ENCODE measurements at places on chromosomes 7 and 10.

GRCh38 chr7:4261601-4261960, 420.5 kb upstream of the FOXK1 start:
- no peaks in the 10 kb centered on the region for H3K36me3 ChIP-seq
- H3K27ac ChIP-seq: no peak overlapping the region
- DNase-seq: no peak
- H3K27me3 ChIP-seq: no peaks in the 10 kb centered on the region

GRCh38 chr7:16063716-16064675, 357.3 kb downstream of the CRPPA start:
- no peak for DNase-seq
- H3K27ac ChIP-seq: peak overlapping the region; percentile 52
- no peaks in the 10 kb centered on the region for H3K36me3 ChIP-seq
- H3K27me3 ChIP-seq: no peaks in the 10 kb centered on the region
- no peak overlapping the region for H3K4me3 ChIP-seq

- H3K4me1 ChIP-seq: no peaks in the 10 kb centered on the region
- H3K36me3 ChIP-seq: no peaks in the 10 kb centered on the region
- H3K27me3 ChIP-seq: no peaks in the 10 kb centered on the region
- DNase-seq: no peak
Measured at GRCh38 chr10:26647602-26648244, 49.8 kb upstream of the PDSS1 start.

DNA sequence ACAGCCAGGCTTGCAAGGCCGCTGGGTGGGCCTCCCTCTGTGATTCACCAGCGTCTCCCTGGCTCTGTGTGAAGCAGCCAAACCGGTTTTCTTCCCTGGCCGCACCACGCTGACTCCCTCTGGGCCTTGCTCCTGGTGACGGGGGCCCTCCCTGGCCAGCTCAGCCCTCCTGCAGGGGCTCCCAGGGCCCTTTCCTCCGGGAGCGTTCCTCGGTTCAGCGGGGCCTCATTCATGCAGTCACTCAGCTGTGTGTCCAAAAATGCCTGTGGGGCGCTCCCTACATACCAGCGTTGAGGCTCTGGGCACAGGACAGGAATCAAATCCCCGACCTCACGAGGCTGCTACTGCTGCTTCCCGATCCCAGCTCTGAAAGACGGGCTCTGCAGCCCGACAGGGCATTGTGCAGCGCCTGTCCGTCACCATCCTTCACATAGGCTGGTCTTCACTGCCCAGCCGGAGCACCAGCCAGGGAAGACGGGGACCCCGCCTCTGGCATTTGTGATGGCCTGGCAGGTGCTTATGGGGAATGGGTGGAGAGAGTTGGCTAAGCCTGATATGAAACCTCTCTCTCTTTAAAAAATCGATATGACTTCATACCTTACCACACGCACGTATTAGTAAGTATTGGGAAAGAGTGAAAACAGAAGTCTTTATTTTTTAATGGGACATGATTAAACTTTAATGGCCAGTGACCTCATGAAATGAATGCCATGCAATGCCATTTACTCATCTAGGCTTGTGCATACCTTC, 110.0 kb upstream of the SHH start:
- H3K27me3 ChIP-seq: no peaks in the 10 kb centered on the region
- H3K36me3 ChIP-seq: no peaks in the 10 kb centered on the region
- DNase-seq: no peak
- no peak overlapping the region for H3K4me3 ChIP-seq

DNA sequence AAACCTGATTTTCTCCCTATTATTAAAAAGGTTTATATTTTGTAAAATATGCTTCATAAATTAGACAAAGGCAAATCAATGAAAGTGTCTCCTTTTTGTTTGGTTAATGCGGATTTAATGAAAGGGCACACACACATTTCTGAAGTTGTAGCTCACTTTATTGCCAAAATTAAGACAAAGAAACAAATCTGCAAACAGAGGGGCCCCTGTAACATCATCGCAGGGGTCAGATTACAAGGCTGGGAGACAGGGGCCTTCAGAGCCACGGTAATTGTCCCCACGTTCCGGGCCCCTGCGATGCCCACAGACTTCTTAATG, 22.4 kb downstream of the FGFBP3 start:
- no peaks in the 10 kb centered on the region for H3K27me3 ChIP-seq
- H3K4me1 ChIP-seq: peaks cover 15% of the 10 kb centered on the region
- no peak for DNase-seq
- H3K36me3 ChIP-seq: no peaks in the 10 kb centered on the region

- peaks cover 4% of the 10 kb centered on the region for H3K4me1 ChIP-seq
- no peaks in the 10 kb centered on the region for H3K36me3 ChIP-seq
- DNase-seq: no peak
- H3K27me3 ChIP-seq: no peaks in the 10 kb centered on the region
Measured at GRCh38 chr10:4721999-4722753, 103.8 kb upstream of the AKR1E2 start.

DNA sequence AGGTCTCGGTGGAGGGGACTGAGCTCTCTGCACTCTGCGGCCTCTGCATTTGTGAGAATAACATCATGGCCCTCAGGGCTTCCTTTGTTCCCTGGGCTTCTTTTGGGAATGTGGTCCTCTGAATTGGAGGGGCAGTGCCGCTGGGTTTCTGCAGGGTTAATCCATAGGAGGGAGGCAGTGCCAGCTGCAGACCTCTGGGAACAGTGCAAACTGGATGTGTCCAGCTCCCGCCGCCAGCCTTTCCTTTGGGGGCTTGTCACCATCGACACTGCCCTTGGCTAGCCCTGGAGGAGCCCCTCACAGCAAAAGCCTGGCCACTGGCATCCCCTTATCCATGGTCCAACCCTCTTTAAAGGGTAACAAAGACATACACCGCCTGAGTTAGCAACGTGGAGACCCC, 174.0 kb downstream of the WDR37 start:
- no peak overlapping the region for H3K4me3 ChIP-seq
- no peak for DNase-seq
- H3K4me1 ChIP-seq: no peaks in the 10 kb centered on the region
- H3K27ac ChIP-seq: no peak overlapping the region

- no peak overlapping the region for H3K27ac ChIP-seq
- H3K4me1 ChIP-seq: no peaks in the 10 kb centered on the region
- no peak overlapping the region for H3K4me3 ChIP-seq
- no peak for DNase-seq
- H3K36me3 ChIP-seq: peaks cover 98% of the 10 kb centered on the region
Measured at GRCh38 chr7:55150709-55151451, 132.1 kb downstream of the EGFR start.

- H3K36me3 ChIP-seq: peaks cover 27% of the 10 kb centered on the region
- H3K4me3 ChIP-seq: no peak overlapping the region
- no peak overlapping the region for H3K27ac ChIP-seq
- no peaks in the 10 kb centered on the region for H3K27me3 ChIP-seq
- H3K4me1 ChIP-seq: peaks cover 23% of the 10 kb centered on the region
Measured at GRCh38 chr7:44064791-44065430, 456 bp downstream of the PGAM2 start.

DNA sequence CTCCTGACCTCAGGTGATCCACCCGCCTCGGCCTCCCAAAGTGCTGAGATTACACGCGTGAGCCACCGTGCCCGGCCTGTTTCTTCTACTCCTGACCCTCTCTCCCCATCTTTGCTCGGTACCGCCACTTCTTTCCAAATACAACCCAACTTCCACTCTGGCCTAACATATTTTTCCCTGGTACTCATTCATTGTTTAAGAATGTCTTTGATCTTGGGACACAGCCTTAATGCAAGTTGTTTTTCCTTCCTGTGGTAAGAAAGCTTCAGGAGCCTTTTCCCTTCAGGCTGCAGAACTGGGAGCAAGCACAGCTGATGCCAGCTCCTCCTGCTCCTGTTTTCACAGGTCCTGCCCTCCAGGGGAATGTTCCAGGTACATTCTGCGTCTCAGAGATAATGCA, 13.7 kb downstream of the CALML3 start:
- no peaks in the 10 kb centered on the region for H3K27me3 ChIP-seq
- peaks cover 40% of the 10 kb centered on the region for H3K4me1 ChIP-seq
- DNase-seq: no peak
- no peak overlapping the region for H3K4me3 ChIP-seq

- DNase-seq: no peak
- H3K4me1 ChIP-seq: peaks cover 22% of the 10 kb centered on the region
- no peak overlapping the region for H3K4me3 ChIP-seq
- H3K27me3 ChIP-seq: no peaks in the 10 kb centered on the region
- H3K36me3 ChIP-seq: no peaks in the 10 kb centered on the region
Measured at GRCh38 chr7:36598054-36598674, 126.1 kb downstream of the AOAH start.

GRCh38 chr7:151694828-151695580, 175.3 kb upstream of the RHEB start:
- H3K36me3 ChIP-seq: no peaks in the 10 kb centered on the region
- no peaks in the 10 kb centered on the region for H3K27me3 ChIP-seq
- peaks cover 28% of the 10 kb centered on the region for H3K4me1 ChIP-seq

GRCh38 chr7:31258391-31258790, 82.1 kb downstream of the NEUROD6 start:
- H3K4me3 ChIP-seq: no peak overlapping the region
- DNase-seq: no peak
- no peaks in the 10 kb centered on the region for H3K27me3 ChIP-seq
- H3K36me3 ChIP-seq: no peaks in the 10 kb centered on the region

DNA sequence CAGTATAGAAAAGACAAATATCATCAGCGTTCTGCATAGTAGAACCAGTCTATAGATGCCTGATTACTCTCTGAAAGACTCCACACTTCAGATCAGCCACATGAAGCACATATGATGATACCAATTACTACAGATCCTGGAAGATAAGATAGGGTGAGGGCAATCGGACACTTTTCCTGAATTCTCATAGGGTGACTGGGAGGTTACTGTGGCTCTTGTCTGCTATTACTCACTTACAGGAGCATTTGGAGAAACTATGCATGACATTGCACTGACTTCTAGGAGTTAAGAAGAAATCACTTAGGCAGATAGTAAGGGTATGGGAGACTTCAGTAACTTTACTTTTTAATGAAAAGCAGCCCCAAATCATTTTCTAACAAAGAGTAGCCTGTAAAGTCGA, 1140.9 kb downstream of the XPNPEP1 start:
- H3K27me3 ChIP-seq: no peaks in the 10 kb centered on the region
- DNase-seq: no peak
- H3K4me3 ChIP-seq: no peak overlapping the region
- H3K27ac ChIP-seq: no peak overlapping the region
- no peaks in the 10 kb centered on the region for H3K4me1 ChIP-seq

- H3K4me1 ChIP-seq: peaks cover 9% of the 10 kb centered on the region
- no peak overlapping the region for H3K4me3 ChIP-seq
- no peaks in the 10 kb centered on the region for H3K27me3 ChIP-seq
Measured at GRCh38 chr7:37390114-37390513, 58.5 kb downstream of the ELMO1 start.

- H3K4me1 ChIP-seq: peaks cover 14% of the 10 kb centered on the region
- no peak for DNase-seq
- H3K4me3 ChIP-seq: no peak overlapping the region
- no peak overlapping the region for H3K27ac ChIP-seq
- no peaks in the 10 kb centered on the region for H3K27me3 ChIP-seq
Measured at GRCh38 chr7:143396625-143397556, 11.8 kb downstream of the EPHA1 start.

GRCh38 chr10:66882271-66882670, 43.6 kb upstream of the LRRTM3 start:
- no peak overlapping the region for H3K27ac ChIP-seq
- DNase-seq: no peak
- no peaks in the 10 kb centered on the region for H3K27me3 ChIP-seq
- H3K36me3 ChIP-seq: no peaks in the 10 kb centered on the region
- no peak overlapping the region for H3K4me3 ChIP-seq
- no peaks in the 10 kb centered on the region for H3K4me1 ChIP-seq

DNA sequence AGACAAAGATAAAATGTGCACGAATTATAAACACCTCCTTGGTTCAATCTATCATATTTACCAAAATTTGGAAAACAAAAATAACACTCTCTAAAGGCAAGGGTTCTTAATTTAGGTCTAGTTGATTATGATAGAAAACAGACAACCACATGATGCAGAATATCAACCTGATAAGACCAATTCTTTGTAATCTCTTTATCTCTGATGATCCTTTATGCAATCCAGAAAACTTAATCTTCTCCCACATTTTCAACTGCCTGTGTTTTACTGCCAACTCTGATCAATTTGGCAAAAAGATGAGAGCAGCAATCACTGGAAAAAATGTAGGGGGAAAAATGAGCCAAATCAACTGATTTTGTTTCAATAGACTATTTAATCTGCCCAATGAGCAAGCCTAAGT, 148.5 kb downstream of the LRRN3 start:
- H3K4me1 ChIP-seq: no peaks in the 10 kb centered on the region
- H3K27me3 ChIP-seq: no peaks in the 10 kb centered on the region
- no peaks in the 10 kb centered on the region for H3K36me3 ChIP-seq
- peak overlapping the region; percentile 34 for H3K27ac ChIP-seq
- no peak overlapping the region for H3K4me3 ChIP-seq

- H3K36me3 ChIP-seq: no peaks in the 10 kb centered on the region
- H3K4me1 ChIP-seq: no peaks in the 10 kb centered on the region
- H3K27me3 ChIP-seq: no peaks in the 10 kb centered on the region
Measured at GRCh38 chr10:68826764-68827591, at the start of gene STOX1. TSS of gene STOX1 (plus strand) at chr10:68827531. CDS start at chr10:68827624, 93 bp downstream.

DNA sequence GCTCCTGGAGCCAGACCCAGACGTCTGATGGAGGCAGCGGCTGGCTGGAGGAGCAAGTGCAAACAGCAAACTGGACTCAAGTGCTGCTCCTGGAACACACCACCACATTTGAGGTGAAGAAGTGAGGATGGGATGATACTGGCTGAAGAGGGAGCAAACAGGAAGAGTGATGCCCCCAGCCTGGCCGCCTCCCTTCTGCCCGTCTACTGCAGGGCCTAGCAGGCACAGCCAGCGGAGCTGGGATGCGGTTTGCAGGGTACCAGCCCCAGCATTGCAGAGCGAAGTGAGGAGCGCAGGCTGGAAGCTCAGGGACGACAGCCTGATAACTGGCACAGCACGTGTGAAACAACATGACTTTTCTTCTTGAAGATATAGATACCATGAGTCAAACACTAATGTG, 111.8 kb upstream of the ZNF32 start:
- H3K4me1 ChIP-seq: no peaks in the 10 kb centered on the region
- no peaks in the 10 kb centered on the region for H3K27me3 ChIP-seq

GRCh38 chr7:142482891-142483658, 225.2 kb upstream of the PRSS58 start:
- no peaks in the 10 kb centered on the region for H3K27me3 ChIP-seq
- no peak overlapping the region for H3K4me3 ChIP-seq
- no peaks in the 10 kb centered on the region for H3K36me3 ChIP-seq
- DNase-seq: no peak
- H3K4me1 ChIP-seq: no peaks in the 10 kb centered on the region
- no peak overlapping the region for H3K27ac ChIP-seq

DNA sequence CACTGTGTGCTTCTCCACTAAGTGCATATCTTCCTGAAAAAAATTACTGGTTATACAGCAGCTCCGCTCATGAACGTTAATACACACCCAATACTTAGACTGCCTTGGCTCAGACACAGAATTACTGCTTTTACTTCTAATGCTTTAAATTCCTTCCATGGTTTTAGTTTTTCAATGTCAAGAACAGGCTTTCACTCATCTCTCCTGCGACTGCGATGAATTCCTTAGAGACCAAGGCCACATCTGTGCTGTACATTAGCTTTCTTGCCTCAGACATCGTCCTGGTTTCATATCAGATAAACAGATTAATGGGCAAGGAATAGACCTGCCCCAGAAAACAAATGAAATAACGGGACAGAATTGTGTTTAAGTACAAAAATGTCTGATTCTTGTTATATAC, 120.2 kb downstream of the CYP26A1 start:
- H3K27me3 ChIP-seq: no peaks in the 10 kb centered on the region
- no peak overlapping the region for H3K4me3 ChIP-seq
- H3K27ac ChIP-seq: no peak overlapping the region
- DNase-seq: no peak
- peaks cover 4% of the 10 kb centered on the region for H3K4me1 ChIP-seq
- H3K36me3 ChIP-seq: no peaks in the 10 kb centered on the region

- peaks cover 12% of the 10 kb centered on the region for H3K4me1 ChIP-seq
- H3K4me3 ChIP-seq: no peak overlapping the region
- no peak for DNase-seq
- no peak overlapping the region for H3K27ac ChIP-seq
- H3K36me3 ChIP-seq: peaks cover 17% of the 10 kb centered on the region
Measured at GRCh38 chr7:98240961-98241673, 10.9 kb downstream of the TECPR1 start.
